Activated effector memory CD4-positive, alpha-beta T cell treated with anti-CD3 and anti-CD28 coated beads, Interleukin-2, amount 50 U/mL, for 16 hours (primary cell): ENCODE measurements at places on chromosomes 12 and 14.

DNA sequence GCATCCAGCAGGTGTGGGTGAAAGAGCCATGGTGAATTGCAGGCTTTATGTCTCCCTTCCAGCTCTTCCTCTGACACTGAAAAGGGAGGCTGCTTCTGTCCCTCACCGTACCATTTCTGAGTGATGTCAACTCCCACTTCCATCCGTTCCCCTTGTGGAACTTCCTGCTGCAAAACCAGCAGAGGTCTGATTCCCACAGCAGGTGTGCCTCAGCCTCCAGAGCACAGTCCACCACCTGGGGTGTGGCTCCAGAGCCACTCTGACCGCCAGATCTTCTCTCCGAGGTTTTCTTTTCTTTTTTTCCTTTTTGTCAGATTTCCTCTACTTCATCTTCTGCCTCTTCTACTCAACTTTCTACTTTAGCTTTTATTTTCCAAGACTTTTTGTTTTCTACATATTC, 62.7 kb downstream of the CDC42BPB start:
- no peak for DNase-seq

DNA sequence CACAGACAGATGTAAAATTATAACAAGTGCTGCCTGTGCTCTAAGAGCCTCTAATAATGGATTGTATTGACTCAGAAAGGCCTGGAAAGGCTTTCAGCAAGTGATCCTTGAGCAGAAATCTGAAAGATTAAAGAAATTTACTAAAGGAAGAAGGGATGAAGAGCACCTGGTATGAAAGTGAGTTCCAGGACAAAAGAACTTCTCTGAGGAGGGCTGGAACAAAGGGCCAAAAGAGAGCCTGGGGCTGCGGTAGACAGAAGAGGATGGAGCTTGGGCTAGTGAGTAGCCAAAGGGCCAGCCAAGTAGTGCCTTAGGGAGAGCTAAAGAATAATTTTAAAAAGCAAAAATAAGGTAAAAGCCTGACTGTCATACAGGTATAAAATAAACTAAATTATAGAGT, 44.0 kb downstream of the BCAT1 start:
- no peak for DNase-seq

DNA sequence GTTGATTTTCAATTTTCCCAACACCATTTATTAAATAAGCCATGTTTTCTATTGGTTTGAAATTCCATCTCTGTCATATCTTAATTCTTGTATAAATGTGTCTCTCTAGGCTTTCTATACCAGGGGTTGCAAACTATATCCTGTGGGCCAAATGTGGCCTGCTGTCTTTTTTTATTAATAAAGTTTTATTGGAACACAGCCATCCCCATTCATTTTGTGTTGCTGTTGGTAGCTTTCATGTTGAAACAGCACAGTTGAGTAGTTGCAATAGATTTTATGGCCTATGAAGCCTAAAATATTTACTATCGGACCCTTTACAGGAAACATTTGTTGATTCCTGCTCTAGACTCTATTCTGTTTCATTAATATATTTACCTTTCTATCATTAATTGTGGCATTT, 9.4 kb downstream of the HCFC2 start:
- no peak for DNase-seq

DNA sequence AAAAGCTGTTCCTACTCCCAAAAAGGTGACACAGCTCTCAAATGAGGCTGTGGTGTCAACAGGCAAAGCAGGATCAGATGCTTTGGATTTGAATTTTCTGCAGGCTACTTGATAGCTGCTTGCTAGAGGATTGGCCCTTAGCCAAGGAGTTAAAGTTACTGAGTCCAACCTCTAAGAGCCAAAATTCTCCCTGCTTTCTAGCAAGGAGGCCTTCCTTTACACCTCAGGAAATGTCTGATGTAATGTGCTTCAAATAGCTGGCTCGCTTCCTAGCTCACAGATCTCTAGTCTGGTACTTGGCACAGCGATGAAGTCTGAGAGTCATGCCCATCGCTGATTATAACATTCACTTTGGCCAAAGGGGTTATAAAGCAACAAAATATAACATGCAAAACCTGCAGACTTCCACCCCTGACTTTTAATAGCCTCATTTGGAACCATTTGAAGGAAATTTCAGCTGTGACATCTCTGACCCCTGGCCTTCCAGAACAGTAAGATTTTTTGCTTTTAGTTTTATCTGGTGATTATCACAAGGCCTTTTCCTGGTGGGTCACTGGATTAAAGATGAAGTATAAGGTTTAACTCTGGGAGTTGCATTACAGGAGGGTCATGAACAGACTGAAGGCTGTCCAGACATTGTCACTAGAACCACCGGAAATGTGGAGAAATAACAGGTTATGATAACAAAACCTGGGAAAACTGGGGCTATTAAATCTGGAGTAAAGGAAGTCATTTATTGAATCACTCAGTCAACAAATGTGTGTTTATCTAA, 189.7 kb downstream of the EPS8 start:
- no peak for DNase-seq

DNA sequence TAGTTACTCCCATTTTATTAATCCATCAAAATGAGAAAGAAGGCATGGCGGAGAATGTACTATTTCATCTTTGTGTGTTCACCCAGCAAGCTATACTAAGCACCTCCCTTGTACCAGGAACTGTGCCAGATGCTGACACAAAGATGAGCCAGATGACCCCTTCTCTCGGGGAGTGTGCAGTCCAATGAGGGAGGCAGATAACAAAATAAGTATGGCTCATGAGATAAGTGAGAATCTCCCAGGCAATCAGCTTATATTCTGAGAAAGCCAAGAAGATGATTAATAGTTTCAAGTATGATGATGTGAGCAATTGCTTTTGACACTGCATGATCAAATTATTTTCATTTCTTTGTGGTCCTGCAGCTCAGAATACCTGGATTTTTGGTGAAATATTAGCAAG, 1.3 kb upstream of the TMEM233 start:
- DNase-seq, result no peak

DNA sequence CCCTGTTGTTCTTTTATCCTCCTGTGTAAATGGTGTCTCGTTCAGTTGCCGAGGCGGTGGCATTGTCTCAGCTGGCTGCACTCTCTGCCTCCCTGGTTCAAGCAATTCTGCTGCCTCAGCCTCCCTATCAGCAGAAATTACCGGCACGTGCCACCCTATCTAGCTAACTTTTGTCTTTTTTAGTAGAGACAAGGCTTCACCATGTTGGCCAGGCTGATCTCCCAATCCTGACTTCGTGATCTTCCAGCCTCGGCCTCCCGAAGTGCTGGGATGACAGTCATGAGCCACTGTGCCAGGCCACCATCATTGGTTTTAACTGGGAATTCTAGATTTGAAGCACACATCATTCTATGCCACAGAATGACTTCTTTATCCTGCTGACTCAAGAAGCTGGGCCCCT, 175.3 kb upstream of the ALG10B start:
- no peak for DNase-seq

DNA sequence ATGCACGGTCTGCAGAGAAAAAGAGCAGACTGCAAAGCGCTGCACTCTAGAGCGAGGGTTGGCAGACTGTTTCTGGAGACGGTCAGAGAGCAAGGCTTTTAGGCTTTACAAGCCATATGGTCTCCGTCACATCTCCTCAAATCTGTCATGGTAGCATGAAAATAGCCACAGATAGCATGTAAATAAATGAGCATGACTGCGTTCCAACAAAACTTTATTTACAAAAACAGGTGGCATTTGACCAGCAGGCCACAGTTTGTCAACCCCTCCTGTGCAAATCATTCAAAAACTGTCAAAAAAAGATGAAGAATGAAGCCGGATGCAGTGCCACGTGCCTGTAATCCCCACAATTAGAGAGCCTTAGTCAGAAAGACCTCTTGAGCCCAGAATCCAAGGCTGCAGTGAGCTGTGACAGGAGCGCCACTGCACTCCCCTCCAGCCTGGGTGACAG, 18.9 kb downstream of the SYNE3 start:
- DNase-seq, result no peak
